ENCODE measurements at places on chromosomes 2 and 18.

GRCh38 chr2:221120643-221121042 lies 451.5 kb downstream of the EPHA4 start:
- DNase-seq = no peak

DNA sequence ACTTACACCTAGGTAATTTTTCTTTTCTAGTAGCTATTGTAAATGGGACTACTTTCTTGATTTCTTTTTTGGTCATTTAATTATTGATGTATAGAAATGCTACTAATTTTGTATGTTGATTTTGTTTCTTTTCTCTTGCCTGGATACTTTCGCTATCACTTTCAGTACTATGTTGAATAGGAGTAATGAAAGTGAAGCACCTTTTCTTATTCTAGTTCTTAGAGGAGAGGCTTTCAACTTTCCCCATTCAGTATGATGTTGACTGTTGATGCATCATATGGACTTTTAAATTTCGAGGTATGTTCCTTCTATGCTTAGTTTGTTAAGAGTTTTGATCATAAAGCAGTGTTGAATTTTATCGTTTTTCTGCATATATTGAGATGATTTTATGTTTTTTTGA lies 142.5 kb downstream of the CDH19 start:
- DNase-seq = no peak

GRCh38 chr2:18050001-18050400 lies 171.5 kb downstream of the KCNS3 start:
- no peak for DNase-seq

- DNase-seq = peak; percentile 59
Measured at GRCh38 chr2:237888389-237888788, 29.0 kb downstream of the RAMP1 start.

DNA sequence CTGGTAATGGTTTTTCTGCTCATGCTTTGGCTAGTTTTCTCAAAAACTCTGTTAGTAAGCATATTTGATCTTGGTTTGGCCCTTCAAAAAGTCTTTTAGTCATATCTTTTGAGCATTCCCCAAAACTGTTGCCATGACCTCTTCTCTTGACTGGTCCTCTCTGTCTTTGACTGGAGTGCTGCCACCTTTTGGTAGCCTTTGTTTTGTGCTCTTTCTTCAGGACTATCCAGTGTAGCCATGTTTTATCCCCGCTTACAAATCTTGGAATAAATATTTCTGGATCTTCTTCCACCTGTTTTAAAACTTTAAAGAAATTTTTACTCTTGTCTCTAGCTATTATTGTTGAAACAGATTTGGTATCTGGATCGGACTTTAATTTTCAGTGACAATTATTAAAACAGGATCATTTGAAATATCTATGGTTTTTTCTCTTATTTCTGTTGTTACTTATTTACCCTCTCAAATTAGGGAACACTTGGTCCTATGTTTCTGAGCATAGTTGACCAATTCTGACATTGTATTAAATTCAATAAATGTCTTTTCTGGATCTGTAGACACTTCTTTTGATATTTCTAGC lies 965 bp upstream of the ELOA2 start:
- peak; percentile 45 for DNase-seq

GRCh38 chr2:190376591-190377245 lies 31.4 kb upstream of the MFSD6 start:
- no peak for DNase-seq

- no peak for DNase-seq
Measured at GRCh38 chr2:151297882-151298281, 8.4 kb upstream of the NMI start.

DNA sequence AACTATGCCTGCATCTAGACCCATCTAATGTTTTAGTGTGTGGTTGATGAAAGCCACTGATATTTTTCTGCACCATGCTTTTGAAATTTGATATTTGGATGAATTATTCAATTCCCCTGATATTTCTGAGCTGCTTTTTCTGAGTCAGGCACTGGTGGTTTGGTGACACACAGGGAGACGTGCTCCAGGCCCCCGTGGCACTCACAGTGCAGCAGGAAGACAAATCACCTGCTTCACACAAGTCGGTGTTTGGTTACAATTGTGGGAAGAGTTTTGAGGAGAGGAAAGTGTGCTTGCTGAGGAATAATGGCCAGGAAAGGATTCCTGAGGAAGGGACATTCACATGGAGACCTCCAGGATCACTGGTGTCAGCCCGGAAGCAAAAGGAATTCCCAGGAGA lies 179.7 kb downstream of the ACKR3 start:
- DNase-seq = peak; percentile 73

GRCh38 chr2:15112216-15112615 lies 448.9 kb downstream of the NBAS start:
- DNase-seq = peak; percentile 2

DNA sequence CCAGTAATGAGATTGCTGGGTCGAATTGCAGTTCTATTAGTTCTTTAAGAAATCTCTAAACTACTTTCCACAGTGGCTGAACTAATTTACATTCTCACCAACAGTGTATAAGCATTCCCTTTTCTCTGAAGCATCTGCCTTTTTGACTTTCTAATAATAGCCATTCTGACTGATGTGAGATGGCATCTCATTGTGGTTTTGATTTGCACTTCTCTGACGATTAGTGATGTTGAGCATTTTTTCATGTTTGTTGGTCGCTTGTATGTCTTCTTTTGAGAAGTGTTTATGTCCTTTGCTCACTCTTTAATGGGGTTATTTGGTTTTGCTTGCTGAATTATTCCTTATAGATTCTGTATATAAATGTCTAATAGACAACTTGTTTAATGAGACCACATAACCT lies 69.6 kb upstream of the UGP2 start:
- no peak for DNase-seq

GRCh38 chr2:97713296-97714083 lies at the start of gene ZAP70:
TSS of gene ZAP70 (plus strand) at chr2:97713576. CDS start at chr2:97724037, 10,461 bp downstream.
- DNase-seq = no peak

DNA sequence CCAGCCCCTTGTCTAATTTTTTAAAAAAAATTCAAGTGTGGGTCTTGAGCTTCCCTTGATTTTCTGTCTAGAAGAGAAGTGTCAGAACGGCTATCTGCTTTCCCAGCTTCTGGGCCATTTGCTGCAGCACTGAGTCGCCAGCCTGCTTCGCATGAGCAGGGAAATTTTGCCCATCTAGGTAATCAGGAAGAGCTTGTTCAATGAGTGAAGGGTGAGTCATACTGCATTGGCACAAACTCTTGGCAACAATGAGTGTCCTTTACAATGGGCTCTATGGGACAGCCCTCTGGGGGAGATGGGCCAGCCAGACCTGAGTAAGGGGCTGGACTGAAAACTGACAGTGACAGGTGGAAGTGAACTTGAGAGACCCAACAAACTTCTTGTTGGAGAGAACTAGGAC lies 2.4 kb upstream of the RNF144A start:
- DNase-seq = no peak

- no peak for DNase-seq
Measured at GRCh38 chr2:206700156-206700555, 18.0 kb downstream of the DYTN start.

Measured in stromal cell of bone marrow (primary cell).